ENCODE measurements at places on chromosomes 7 and 10.
A peak's percentile ranks its signal among the peaks of the same experiment; 100 is the strongest.

GRCh38 chr7:124489082-124489819 lies 276.3 kb downstream of the GPR37 start:
- no peak for DNase-seq

- DNase-seq = no peak
Observed at GRCh38 chr7:6169805-6170520, 102.5 kb downstream of the CYTH3 start.

DNA sequence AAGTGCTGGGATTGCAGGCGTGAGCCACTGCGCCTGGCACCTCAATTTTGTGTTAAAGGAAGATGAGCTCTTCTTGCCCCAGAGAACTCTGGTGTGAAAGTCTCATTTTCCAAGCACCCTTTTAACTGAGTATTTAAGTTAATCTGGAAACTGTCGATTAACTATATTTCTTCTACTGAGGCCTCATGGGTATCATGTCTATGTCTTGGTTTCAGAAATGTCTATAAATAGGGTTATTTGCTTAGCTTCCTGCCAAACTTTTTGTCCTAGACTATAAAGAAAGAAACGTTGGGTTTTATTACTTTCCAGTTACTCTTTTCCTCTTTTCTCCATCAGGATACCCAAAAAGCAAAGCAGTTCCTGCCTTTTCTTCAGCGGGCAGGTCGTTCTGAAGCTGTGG lies 102.4 kb downstream of the LRRC4 start:
- no peak for DNase-seq

GRCh38 chr7:139692723-139693122 lies 85.1 kb downstream of the HIPK2 start:
- no peak for DNase-seq

- DNase-seq = no peak
Observed at GRCh38 chr7:144780071-144780608, 55.7 kb downstream of the TPK1 start.

DNA sequence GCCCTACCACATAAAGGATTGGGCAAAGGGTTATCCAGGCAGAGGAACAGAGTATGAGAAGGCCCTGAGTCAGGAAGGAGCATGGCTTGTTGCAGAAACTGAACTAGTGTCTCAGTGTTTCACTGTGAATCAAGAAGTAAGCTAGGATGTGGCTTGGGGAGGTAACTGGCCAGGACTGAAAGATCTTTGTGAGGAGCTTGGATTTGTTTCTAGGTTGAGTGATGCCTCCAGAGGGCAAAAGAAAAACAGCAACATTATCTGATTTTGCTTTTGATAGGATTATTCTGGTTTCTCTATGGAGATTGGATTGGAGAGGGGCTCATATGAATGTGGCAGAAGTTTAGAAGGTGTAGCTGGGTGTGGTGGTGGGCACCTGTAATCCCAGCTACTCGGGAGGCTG lies 137.9 kb upstream of the HDAC9 start:
- peak; percentile 14 for DNase-seq

GRCh38 chr7:1029637-1030443 lies 14.5 kb upstream of the GPR146 start:
- DNase-seq = no peak

DNA sequence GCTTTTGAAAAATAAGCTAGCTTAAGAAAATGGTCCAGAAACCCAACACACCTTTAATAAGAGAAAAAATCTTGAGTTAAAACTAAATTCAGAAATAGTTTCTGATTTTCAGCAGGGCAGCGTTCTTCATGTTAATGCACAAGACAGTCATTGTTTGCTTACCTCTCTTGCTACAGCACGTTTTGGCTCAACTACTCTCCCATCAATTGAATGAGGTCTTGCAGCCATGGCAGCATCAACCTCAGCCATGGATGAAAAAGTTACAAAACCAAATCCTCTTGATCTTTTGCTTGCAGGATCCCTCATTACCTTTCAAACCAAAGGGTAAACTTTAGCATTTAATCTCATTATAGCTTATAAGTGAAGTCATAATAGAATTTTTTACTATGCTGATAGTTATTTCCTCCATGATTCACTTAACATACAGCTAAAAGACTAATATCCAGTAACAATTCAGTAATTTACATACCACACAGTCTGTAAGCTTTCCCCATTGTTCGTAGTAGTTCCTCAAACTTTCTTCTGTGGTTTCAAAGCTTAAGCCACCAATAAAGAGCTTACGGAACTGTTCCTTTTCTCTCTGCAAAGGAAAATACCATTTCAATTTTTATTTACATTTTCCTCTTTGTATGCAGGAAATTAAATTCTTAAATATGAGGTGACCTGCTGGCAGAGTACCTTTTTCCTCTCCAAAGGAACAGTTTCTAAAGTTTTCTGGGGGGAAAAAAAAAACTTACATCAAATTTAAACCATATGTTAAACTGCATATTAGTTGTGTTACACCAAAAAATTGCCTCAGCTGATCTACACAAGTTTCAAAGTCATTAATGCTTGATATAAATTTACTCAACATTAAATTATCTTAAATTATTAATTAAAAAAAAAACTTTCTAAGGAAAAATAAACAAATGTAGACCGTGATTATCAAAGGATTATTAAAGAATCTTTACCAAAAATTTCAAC lies 3.1 kb downstream of the HNRNPA2B1 start:
- no peak for DNase-seq
